ENCODE measurements at places on chromosomes 5 and 9.
A peak's percentile ranks its signal among the peaks of the same experiment; 100 is the strongest.

GRCh38 chr5:74199436-74200210 lies 440.9 kb downstream of the ENC1 start:
- DNase-seq, result peak; percentile 24

DNA sequence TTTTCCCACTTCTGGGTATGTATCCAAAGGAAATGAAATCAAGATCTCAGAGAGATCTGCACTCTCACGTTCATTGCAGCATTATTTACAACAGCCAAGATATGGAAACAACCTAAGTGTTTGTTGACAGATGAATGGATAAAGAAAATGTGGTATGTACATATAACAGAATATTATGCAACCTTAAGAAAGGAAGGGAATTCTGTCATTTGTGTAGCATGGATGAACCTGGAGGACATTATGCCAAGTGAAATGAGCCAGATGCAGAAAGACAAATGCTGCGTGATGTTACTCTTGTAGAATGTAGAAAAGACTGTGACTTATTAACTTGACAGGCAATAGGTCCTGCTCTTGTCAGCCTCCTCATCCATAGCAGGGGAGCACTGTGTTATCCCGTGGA lies 31.4 kb downstream of the PPARGC1B start:
- DNase-seq, result no peak

DNA sequence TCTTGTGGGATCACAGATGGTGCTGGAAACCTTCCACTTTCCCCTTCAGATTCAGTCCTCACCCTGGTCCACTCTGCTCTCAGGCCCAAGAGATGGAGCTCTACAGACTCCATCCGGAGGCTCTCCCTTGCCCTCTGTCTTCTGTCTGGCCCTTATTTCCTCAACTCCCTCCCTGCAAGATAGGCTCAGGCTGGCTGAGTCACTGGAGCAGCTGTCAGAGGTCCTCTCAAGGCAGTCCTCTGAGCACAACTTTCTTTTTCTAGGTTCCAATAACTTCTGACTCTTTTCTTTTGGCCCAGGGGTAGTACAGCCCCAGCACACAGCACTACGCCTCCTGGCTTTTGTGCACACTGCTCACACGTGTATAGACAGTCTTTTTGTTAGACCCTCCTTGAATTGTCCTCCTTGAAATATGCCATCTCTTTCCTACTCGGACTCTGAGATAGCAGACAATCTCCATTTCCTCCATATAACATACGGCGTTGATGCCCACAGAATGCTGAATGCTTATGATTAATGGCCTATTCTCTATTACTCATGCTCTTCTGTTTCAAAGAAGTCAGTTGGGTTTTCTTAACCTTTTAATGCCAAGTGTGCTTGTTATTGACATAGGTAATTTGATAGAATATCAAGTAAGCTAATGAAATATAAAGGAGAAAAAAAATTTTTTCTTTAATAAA lies 193.1 kb downstream of the SLC12A2 start:
- no peak for DNase-seq

DNA sequence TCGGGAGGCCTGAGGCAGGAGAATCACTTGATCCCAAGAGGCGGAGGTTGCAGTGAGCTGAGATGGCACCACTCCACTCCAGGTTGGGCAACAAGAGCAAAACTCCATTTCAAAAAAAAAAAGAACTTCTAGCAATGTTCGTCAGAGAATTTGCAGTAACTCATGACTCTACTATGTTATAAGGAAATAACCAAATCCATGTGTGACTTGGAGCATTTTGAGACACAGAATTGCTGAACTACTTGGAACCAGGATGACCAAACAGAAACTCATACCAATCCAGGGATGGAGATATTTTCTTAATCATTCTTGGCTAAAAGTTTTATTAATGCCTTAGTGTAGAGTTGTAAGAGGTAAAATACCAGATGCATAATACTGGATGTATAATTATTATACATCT lies 99.9 kb upstream of the BNC2 start:
- no peak for DNase-seq

GRCh38 chr5:58457050-58457449 lies 2.8 kb downstream of the PLK2 start:
- DNase-seq, result no peak

DNA sequence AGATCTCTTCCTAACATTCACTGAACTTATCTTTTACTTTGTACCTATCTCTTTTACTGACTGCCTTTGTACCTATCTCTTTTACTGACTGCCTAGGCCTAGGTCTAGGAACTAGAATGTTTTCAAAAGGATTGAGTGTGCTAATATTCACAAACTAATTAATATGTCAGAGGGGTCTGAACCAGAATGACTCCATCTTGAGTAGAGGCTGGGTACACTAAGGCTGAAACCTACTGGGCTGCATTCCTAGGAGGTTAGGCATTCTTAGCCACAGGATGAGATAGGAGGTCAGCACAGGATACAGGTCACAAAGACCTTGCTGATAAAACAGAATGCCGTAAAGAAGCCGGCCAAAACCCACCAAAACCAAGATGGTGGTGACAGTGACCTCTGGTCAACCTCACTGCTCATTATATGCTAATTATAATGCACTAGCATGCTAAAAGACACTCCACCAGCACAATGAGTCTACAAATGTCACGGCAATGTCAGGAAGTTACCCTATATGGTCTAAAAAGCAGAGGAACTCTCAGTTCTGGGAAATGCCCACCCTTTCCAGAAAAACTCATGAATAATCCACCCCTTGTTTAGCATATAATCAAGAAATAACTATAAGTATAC lies 2.5 kb upstream of the RHOBTB3 start:
- DNase-seq, result no peak

DNA sequence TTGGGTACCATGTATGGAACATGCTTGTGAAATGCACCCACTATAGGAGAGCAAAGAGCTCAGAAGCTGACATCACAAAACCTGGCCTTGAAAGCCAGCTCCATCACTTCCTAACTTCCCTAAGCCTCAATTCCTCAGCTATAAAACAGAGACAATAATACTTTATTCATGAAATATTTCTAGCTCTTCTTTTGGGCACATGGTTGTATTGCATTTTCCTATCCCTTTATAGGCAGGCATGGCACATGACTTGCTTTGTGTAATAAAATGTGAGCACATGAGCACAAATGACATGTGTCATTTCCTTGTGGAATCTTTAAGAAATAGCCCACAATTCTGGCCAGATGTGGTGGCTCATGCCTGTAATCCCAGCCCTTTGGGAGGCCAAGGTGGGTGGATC lies 18.5 kb downstream of the ZNF366 start:
- no peak for DNase-seq

All from AG08396 (cell line).